ENCODE measurements at places on chromosomes 13 and 19. TPM values are rescaled to one million over a fixed set of nuclear protein-coding genes. Genes with fewer than 3 reads are reported as not detected.

- DNase-seq = no peak
Observed at GRCh38 chr19:32879741-32880140, 10.2 kb upstream of the SLC7A9 start.

Gene MED26
- polyA plus RNA-seq = 3.0 TPM

DNA sequence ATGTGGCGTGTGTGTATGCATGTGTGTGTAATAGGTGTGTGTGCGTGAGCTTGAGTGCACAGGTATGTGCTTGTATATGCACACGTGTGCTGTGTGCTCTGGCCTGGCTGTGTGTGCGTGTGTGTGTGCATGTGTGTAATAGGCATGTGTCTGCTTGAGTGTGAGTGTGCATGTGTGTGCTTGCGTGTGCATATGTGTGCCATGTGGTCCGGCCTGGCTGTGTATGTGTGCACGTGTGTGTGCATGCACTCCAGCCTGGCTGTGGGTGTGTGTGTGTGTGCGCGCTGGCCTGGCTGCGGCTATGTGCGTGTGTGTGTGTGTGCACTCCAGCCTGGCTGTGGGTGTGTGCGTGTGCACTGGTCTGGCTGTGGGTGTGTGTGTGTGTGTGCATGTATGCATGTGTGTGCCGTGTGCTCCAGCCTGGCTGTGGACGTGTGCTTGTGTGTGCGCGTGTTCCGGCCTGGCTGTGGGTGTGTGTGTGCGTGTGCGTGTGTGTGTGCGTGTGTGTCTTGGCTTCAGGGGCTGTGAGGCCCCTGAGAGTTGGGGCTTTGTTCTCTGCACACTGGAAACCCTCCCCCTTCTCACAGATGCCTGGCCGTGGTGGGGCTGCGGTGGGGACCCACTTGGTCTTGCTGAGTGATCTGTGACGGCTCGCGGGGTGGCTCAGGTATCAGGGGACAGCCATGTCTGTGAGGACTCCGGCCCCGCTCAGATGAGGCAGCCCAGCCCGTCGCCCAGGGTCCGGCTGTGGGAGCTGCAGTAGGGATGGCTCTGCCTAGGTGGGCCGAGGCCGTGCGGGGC is 8.2 kb downstream of the SPPL2B start:
- DNase-seq = no peak

DNA sequence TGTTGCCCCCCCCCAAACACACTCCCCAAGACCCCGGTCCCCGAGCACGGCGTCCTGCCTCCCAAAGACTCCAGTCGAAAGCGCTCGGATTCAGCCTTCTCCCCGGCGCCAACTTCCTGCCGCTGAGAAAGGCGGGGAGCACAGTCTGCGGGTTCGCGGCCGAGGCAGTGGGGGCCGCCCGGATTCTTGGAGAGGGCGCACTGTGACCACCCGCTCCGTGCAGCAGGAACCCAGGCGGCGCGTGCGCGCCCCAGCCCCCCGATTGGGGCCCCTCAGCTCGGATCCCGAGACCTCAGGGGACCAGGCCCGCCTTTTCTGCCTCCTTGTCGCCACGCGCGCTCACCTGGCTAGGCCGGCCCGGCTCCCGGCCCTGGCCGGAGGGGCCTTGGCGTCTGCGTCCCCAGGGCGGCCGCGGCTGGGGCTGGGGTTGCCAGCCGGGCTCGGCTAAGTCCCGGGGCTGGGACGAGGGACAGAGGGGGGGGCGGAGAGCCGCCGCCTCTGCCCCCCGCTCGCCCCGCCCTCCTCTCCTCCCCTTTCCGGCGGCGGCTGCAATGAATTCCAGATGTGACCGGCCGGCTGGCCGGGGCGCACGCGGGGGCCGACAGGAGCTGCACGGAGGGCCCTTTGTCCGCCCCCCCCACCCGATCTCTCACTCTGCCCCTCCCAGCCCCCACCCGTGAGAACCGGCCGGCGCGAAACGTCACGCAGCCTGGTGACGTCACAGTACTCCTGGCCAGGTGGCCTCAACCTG is at the start of gene S1PR2:
S1PR2 (minus strand) TSS at position 471 of the 751 bp plus-strand sequence. CDS start 6,426 bp downstream, outside the sequence.
- peak; percentile 92 for DNase-seq

DNA sequence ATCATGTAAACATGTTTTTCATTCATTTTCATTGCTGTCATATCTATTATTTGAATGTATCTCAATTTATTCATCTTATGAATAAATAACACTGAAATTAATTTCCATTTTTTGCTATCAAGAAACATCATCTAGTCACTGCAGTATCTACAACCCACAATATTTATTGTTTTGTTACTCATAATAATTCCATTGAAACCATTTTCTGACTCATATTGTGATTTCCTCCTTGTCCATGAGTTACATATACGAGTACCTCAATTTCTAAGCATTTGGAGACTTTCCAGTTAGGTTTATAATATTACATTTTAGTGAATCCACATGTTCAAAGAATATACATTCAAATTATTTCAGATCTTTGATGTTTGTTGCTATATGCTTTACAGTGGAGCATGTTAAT is 1524.0 kb downstream of the SLITRK1 start:
- no peak for DNase-seq

- peak; percentile 98 for DNase-seq
Observed at GRCh38 chr19:20167020-20167644, at the start of gene ZNF486. Gene ZNF486, plus strand, starts transcription at chr19:20167214. Its CDS starts 117 bp downstream, at chr19:20167331.

Gene DIAPH3
- 1.2 TPM for polyA plus RNA-seq
